Pons (tissue), 1 donor: ENCODE measurements at places on chromosomes 13 and 19.

DNA sequence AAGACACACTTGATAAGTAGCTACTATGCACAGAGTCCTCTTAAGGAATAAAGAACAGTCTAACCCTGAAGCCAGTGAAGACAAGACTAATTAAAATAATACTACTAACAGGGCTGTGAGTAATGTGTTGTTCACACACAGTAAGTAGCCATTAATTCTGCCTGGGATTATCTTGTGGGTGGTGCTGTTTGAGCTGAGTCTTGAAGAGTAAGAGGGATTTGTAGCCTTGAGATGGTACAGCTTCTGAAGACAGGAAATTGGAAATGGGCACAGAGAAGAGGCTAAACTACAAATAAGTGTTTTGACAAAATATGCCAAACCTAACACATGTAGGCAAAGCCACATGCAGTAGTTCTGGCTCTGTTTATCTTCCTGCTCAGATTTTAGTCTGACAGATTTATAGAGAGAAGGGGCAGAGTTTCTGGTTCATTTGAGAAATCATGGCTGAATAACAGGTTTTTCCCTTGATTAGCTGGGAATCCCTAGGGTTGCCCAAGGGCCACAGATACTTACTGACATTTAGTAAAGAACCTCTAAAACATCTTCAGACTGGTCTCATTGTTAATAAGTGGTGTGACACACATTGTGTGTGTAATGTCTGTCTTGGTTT is 38.0 kb downstream of the ITGBL1 start:
- DNase-seq, result no peak

GRCh38 chr13:100942742-100943141 is 268.1 kb upstream of the TMTC4 start:
- DNase-seq, result no peak

- DNase-seq, result no peak
These were observed 8.9 kb downstream of the PODNL1 start for GRCh38 chr19:13929340-13929739.

- DNase-seq, result no peak
These were observed 199.3 kb downstream of the KCNRG start for GRCh38 chr13:50214514-50214913.

DNA sequence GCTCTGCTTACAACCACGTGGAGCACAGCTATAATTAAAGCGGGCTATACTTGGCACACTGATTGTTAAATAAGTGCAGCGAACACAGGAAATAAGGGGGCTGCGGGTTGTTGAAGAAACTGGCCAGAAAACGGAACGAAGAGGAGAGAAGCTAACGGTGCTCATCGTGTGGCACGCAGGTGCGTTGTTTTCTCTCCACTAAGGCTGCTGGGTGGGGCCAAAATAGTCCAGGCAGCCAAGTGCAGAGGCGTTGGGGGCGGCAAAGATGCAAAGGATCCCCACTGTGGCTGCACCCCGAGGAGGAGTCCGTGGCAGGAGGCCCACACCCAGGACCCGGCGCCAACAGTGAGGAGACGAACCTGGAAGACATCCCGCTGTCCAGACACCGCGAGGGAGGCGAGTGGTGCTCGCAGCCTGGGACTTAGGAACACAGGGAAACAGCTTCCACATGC is 8.1 kb upstream of the ARL11 start:
- DNase-seq, result no peak

GRCh38 chr19:33397536-33398360 is 24.2 kb downstream of the CEBPG start:
- no peak for DNase-seq

GRCh38 chr13:71831716-71832115 is 35.3 kb downstream of the DACH1 start:
- DNase-seq, result no peak

GRCh38 chr13:25692099-25692498 is 320.3 kb downstream of the ATP8A2 start:
- no peak for DNase-seq

DNA sequence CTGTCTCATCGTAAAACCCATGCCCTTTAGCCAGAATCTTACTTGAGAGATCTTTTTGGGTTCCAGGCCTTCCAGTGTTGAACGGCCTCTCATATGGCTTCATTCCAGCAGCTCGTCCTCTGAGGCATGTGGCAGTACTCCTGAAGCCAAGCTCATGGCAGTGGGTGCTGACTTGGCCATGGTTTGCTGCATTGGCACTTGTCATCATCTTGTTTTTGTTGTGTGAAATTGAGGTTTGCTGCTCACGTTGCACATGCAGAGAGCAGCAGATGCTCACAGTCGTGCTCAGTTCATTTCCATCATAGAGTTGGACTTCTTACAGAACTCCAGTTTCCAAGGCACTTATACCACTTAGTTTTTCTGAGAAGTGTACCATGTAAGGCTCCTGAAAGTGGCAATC is 14.9 kb downstream of the TEX29 start:
- no peak for DNase-seq

DNA sequence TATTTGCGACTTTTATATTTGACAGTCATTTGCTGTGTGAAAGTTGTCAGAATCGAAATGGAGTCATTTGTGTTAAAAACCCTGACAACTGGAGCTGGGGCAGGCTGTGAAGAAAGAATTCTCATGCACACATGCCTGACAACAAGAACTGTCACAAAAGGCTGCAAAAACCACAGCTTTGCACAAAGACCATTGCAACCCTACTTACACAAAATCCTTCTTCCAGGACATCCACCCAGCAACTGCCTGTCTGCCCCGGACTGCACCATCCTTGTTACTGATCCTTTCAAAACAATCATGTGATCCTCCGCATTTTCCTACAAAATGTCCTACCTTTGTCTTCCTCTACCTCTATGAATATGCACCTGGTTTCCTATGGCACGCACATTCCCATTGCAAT is 66.8 kb upstream of the IRS2 start:
- DNase-seq, result no peak

DNA sequence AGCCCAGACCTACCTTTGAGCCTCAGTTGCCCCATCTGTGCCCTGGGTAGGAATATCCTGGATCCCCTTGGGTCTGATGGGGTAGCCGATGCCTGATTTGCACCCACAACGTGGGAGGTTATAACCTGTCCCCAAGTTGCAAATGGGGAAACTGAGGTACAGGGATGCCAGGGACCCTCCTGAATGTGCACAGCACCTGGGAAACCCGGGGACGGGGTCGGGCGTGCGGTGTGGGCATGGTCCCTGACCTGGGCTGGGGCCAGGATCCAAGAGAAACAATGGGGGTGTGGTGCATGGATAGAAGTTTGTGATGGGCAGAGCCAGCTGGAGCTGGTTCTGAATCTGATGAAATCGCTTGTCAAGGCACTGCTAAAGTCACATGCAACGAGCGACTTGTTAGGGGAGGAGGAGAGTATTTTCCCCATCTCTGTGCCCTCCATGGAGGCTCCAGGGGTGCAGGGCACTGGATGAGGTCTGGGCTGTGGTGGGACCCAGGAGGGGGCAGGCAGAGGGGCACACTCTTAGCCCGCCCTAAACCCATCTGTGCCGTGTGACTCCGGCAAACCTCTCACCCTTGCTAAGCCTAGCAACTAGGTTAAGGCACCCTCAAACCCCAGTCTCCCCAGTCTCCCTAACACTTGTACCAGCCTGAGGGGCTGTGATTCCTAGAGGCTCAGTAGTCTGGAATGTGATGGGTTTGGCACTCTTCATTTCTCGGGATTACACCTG is 749 bp downstream of the GDF15 start:
- DNase-seq, result no peak

DNA sequence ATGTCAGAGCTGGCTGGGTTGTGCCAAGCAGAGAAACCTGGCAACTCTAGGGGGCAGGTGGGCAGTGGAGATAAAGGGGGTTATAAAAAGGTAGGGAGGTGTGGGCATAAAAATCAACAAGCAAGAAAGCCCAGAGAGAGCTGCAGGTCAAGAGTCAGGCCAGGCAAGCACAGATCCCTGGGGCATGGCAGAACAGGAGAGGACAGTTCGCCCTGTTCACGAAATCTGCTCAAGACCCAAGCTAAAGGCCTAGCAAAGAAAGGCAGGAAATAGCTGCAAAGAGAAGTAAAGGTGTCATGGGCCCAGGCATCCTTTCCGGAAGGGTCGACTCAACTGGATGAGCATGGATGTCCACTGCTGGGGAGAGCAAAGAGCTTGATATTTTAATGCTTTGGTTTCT is 3.4 kb downstream of the MBNL2 start:
- peak; percentile 41 for DNase-seq

- DNase-seq, result no peak
These were observed 129.4 kb downstream of the PCDH9 start for GRCh38 chr13:67100730-67101129.

- no peak for DNase-seq
These were observed 20.0 kb upstream of the ERCC1 start for GRCh38 chr19:45443462-45444317.

- DNase-seq, result no peak
These were observed 3.5 kb downstream of the SPACA6 start for GRCh38 chr19:51696606-51697005.

DNA sequence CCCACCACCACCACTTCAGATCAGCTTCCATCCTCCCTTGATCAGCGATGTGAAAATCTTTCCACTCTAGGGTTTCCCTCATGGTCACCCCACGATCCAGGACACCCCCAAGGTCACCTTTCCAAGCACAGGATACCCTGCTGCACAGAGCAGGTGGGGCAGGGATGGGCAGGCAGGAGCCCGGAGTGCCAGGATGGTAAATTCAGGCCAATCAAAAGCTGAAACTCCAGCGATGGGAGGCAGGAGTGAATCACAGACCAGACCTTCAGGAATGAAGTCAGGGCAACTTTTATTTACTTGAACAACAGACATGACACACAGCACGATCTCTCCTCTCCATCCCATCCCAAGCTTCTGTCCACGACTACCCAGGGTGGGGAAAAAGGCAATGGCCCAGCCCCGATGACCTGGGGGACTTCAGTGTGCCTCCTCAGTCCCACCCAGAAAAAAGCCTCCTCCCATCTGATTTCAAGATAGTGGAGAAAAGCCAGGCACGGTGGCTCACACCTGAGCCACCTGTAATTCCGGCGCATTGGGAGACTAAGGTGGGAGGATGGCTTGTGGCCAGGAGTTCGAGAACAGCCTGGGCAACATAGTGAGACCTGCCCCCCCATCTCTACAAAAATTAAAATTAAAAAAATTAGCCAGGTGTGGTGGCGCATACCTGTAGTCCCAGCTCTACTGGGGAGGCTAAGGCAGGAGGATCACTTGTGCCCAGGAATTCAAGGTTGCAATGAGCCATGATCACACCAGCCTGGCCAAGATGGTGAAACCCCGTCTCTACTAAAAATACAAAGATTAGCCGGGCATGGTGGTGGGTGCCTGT is 39.2 kb downstream of the ZSWIM4 start:
- DNase-seq, result no peak

DNA sequence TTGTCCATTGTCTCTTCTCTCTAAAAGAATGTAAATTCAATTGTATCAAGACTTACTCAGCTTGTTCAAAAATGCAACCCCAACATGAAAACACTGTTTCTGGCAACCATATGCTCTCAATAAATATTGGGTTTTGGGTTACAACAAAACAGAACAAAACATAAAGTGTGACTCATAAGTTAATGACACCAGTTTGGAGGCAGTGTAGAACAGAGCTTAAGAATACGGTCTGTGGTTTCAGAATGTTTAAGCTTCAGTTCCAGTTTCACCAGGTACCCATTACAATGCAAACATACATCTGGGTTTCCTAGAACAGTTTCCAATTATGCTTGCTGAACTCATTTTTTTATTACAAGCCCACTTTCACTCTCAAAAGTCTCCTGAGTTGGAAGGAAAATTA is 285.8 kb upstream of the PCDH9 start:
- DNase-seq, result no peak

DNA sequence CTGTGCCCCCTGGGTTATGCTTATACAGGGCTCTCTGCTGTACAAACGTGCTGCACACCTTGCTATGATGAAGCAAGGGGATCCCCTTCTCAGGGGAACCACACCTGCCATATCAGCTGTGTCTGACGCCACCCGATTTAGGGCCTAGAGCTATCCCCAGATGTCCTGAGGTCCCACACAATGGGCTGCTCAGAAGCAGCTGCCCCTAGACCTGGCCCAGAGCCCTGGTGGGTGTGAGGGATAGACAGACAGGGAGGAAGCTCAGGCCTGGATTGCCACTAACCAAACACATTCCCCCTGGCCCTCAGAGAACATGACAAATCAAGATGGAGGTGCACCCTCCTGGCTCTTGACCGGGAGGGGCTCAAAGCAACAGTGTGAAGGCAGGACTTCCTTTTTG is 59.3 kb downstream of the TSHZ3 start:
- no peak for DNase-seq

DNA sequence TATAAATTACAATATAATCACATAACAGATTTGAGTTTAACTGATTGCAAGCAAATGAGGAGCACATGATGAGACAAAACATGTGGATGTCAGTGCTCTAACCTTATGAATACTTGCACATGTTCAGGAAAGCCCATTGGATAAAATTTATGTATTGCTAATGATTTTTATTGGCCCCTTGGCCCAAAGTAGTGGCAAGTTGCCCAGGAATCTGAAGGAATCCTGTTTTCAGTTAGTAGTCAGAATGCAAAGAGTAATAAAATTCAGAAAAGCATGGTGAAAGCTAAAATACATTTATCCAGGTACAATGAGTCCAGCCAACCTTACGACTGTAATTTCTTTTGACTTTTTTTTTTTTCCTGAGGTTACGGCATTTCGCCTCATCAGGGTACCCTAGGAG is 1539.4 kb downstream of the EFNB2 start:
- no peak for DNase-seq

DNA sequence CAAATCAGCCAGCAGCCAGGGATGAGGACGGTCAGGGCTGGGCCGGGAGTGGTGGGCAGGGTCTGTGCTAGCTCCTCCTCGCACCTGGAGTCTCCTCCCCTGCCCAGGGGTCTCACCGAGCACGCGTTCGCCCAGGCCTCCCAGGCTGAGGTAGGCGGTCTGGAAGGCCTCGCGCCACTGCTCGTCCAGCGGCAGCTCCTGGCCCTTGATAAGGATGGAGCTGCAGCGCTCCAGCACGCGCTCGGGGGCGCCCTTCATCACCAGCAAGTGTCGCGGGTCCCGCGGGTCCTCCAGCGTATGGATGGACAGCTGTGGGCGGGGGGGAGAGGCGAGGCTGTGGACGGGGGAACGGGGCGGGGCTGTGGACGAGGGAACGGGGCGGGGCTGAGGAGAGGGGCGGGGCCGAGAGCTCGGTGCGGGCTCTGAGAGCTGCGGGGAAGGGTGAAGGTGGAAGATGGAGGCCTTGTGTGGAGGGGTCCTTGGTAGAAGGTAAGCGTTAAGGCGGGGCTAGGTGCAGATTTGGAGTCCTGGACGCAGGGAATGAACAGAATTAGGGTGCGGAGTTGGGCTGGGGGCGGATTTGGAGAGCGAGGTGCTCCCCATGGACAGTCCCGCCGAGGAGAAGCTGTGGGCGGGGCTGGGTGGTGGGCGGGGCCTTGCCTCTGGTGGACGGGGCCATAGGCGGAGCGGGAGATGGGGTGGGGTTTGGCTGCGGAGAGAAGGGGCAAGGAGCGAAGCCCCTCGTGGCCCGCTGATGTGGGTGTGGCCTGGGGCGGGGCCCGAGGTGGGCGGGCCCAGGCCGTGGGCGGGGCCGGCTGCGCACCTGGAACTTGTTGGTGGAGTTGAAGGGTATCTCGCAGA is 5.7 kb downstream of the ATP4A start:
- no peak for DNase-seq

- DNase-seq, result no peak
These were observed 25.7 kb downstream of the CCDC70 start for GRCh38 chr13:51887468-51887867.
